ENCODE measurements at places on chromosomes 11 and 22.

DNA sequence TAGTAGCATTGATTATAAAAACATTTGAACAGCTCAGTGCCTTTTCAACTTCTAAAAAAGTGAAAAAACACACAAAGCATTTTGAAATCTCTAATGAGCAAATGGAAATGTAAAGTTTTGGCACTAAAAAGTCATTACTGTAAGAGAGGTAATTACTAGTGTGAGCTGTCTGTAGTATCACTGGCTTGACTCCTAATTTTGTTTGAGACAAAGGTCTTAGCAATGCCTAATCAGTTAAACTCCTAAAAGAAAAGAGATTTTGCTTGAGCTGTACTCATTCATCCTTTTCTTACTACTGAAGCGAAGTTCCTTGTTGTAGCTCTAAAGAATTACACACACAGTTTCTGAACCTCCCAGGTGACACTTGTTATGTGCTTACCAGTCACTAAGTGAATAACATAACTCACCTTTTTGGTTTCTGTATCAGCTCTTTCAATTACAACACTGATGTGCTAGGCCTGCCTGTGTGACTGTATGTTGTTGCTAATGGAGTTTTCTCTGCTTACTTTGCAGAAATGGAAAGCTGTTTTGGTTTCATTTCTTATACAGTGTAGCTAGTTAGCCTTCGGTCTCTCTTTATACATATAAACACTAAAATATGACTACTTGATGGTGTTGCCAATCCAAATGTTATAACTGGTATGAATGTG lies 924.4 kb upstream of the TENM4 start:
- DNase-seq, result no peak

DNA sequence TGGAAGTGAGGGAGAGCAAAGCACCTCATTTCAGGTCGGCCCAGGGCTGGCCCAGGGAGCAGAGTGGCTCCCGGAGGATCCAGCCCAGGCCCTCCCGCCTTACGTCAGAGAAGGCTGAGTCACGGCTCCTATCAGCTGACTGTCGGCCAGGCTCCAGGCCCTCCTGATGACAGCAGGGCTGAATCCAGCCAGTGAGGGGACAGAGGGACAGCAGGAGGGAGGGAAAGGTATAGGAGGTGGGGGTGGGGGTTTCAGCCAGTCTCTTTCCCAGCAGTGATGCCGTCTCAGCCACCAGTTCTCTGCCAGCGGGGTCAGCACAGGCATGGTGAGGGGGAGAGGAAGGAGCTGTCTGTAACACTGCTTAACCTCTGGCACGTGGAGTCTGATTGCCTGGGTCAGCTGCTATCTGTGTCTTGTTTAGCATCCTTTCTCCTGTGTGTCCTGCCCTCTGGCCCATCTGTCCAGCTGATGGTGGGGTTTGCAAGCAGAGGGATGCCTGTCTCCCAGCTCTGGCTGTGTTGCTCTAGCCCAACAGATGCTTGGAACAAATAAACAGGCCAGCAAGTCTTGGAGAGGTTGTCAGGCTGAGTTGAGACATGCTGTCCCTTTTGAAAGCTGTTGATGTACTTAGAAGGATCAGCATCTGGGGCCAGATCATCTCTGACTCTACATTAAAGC lies 74.0 kb downstream of the ADAMTS15 start:
- DNase-seq, result peak; percentile 82

- DNase-seq, result no peak
These were observed 8.5 kb downstream of the RNF141 start for GRCh38 chr11:10532526-10532925.

DNA sequence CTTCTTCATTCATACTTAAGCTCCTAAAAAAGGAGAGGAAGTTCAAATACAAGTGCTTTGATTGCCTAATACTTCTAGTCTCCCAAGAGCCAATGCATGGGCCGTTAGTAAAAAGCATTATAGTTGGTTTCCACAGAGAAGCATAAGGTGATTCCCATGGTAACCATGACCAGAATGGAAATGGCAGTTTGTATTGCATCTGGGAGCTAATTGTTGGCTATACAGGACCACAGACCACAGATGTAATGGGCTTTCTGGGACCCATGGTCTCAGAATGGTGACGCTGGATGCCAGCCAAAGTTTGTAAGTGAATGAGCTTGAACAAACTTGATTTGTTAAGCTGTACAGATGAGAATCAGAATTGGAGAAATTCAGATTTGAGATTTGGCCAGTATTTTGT lies 333.9 kb upstream of the C11orf87 start:
- DNase-seq, result no peak

- no peak for DNase-seq
These were observed 51.7 kb downstream of the PPP2R1B start for GRCh38 chr11:111714522-111714921.

- DNase-seq, result no peak
These were observed at the start of gene SHISA8 for GRCh38 chr22:41915035-41915785. SHISA8 (minus strand) TSS chr22:41915074; CDS start chr22:41914667, 407 bp downstream.

DNA sequence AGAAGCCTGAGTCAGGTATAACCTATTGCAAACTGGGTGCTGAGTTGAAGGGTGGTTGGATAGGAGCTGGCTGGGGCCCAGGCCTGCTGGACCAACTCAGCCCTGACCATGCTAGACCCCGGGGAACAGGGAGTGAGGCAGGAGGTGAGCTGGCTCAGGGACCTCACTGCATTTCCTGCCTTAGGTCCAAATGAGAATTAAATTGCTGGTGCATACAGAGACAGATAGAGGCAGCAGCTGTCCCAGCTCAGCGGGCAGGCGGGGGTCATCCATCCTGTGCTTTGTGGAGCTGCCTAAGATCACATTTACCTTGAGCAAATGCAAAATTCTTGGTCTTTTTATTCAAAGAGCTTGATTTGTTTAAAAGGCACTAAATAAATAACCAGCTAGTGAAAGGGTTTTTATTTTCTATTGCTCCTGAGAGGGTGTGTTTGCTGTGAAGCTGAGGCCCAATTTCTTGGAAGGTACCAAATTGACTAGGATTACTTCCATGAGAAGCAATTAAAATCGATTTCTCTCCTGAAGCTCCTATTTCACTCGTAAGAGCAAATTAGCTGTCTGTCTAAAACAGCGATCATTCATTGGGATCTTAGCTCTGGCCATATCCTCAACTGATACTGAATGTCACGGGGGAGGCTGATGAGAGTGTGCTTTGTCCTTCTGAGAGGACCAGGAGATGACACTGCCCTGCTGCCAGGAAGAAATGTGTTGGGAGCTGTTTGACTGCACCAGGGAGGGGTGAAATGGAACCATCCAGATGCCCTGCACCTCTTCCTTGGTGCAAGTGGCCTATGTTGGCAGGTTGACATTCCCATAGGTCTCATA lies 24.9 kb downstream of the USH1C start:
- DNase-seq, result no peak

DNA sequence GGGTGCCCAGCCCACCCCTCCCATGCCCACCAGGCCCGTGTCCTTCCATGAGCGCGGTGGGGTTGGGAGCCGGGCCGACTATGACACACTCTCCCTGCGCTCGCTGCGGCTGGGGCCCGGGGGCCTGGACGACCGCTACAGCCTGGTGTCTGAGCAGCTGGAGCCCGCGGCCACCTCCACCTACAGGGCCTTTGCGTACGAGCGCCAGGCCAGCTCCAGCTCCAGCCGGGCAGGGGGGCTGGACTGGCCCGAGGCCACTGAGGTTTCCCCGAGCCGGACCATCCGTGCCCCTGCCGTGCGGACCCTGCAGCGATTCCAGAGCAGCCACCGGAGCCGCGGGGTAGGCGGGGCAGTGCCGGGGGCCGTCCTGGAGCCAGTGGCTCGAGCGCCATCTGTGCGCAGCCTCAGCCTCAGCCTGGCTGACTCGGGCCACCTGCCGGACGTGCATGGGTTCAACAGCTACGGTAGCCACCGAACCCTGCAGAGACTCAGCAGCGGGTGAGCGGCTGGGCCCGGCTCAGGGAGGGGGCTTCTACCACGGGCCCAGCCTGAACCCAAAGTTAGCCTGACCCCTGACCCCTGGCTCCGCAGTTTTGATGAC lies 3.0 kb downstream of the PKP3 start:
- no peak for DNase-seq

- no peak for DNase-seq
These were observed 108.4 kb downstream of the BLID start for GRCh38 chr11:122007601-122008071.
